ENCODE measurements at places on chromosomes 5 and 9.

DNA sequence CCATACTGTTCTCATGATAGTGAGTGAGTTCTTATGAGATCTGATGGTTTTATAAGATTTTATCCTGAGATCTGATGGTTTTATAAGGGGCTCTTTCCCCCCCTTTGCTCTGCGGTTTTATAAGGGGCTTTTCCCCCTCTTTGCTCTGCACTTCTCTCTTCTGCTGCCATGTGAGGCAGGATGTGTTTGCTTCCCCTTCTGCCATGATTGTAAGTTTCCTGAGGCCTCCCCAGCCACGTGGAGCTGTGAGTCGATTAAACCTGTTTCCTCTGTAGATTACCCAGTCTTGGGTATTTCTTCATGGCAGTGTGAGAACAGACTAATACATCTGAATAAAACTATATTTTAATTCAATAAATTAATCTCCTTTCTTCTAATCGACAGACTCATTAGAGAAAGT lies 64.9 kb upstream of the ZSWIM6 start:
- DNase-seq, result no peak

GRCh38 chr5:152237531-152237930 lies 167.5 kb downstream of the NMUR2 start:
- DNase-seq, result no peak

DNA sequence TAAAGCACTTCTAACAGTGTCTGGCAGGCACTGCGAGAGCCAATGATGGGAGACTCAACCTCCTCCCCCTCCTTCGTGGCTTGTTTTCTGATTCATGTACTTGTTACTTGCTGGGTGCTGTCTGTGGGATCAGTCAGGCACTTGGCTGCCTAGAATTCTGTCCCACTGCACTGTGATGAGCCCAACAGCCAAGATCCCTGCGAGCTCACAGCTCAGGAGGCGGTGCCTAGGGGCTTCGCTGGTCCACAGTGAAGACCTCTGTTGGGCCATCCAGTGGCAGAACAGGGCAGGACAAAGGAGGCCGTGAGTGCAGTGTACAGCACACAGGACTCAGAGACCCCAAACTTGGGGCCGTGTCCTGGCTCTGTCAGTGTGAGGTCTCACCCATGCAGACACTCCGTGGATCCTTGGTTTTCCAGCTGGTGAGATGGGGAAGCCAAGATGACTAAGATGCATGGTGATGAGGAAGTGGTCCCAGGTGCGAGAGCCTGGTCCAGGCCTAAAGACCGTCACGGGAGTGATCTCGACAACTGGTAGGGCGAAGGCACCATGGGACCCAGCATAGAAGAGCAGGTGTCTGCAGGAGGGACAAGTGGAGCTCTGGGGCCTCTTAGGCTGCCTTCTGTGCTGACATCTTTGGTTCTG lies 19.5 kb downstream of the MYMK start:
- DNase-seq, result no peak

GRCh38 chr5:132838516-132839282 lies 8.3 kb upstream of the SHROOM1 start:
- no peak for DNase-seq

DNA sequence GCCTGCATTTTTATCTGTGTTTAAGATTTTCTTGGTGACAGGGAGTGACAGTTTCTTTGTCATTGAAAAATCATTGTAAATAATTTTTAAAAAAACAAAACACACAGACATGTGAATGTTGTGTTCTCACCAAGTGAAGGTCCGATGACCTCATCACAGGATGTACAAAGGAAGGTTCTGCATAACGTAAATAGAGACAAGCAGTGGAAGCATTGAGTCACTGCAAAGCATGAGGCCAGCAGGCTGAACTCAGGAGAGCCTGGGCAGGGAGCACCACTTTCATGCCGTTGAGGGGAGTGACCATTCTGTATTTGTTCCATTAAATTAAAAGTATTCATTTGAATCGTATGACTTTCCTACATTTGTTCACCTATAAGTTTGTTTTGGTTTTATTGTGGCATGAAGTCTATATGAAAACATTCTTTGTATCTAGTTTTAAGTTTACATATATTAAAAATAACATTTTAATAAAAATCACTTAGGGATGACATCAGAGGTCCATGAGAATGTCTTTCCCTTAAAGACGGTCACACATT lies 70.4 kb upstream of the TLE1 start:
- DNase-seq, result no peak

DNA sequence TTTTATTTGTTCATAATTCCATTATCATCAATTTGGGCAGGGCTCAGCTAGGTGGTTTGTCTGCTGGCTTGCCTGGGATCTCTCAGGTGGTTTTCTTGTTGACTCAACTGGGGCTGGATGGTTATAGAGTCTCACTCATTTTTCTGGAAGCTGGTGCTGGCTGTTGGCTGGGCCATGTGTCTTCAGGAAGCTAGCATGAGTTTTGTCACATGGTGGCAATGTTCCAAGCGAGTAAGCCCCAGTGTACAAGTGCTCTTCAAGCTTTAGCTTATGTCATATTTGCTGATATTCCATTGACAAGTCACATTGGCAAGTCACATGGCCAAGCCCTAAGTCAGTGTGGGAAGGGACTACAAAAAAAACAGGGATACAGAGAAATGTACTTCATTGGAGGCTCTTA lies 2.3 kb upstream of the RASEF start:
- no peak for DNase-seq

DNA sequence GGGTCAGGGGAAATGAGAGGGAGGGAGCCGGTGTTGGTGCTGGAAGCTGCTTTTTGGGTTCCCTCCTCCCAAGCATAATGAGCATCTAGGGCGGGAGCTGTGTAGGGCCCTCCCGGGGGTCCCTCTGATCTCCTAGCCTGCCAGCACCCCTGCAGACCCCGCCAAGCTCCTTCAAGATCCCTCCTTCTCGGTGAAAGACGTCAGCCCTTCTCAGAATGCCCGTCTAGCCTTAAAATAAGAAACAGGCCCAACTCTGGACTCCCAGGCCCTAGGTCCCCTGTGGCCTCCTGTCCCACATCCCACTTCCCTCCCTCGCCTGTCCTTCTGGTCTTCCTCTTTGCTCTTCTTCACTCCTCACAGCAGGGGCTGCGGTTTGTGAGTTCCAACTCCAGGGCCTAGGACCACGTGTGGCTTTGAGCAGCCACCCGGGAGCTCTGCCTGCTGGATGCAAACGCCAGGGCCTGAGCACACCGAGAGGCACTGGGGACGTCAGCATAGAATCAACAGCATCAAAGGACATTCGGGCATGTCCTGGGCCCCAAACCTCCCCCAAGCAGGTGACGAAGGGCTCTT lies 8.8 kb upstream of the SCGB3A1 start:
- no peak for DNase-seq

DNA sequence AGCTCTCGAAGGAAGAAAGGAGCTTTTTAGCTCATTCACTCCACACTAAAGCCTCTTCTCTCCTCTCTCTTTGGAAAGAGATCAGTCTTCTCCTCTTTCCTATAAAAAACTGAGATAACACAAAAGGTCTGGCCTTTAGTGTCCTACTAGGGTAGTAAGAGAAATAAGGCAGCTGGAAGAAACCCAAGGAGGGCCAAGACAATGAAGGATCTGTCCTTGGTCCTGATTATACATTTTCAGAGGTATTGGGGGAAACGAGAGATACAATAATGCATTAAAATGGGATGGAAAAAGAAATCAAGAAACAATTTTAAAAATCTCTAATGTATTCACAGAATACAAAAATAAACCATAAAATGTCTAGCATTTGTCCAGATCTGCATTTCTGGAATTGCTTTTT lies 184.0 kb downstream of the SLF1 start:
- DNase-seq, result no peak

GRCh38 chr5:117357886-117358285 lies 783.3 kb upstream of the SEMA6A start:
- DNase-seq, result no peak

DNA sequence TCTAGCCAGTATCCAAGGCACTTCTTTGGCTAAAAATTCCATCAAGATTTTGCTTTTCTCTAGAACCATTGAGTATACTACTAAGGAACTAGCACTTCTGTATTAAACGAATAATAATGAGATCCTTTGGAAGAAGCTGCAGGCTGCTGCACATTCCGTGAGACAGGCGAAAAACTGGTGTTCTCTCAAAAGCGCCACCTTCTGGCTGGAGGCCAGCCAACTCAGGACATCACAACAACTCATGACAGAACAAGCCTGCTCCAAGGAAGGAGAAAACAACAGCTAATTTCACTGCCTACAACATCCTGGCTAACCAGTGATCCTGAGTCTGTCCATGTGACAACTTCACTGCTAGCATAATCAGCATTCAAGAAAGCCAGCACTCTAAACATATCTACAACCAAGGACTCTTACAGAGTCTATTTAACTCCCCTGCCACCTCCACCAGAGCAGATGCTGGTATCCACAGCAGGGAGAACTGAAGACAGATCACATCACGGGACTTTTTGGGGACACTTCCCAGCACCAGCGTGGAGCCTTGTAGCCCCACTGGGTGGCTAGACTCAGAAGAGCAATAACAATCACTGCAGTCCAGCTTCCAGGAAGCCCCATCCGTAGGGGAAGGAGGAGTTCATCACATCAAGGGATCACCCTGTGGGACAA lies 150.5 kb downstream of the YTHDC2 start:
- no peak for DNase-seq

DNA sequence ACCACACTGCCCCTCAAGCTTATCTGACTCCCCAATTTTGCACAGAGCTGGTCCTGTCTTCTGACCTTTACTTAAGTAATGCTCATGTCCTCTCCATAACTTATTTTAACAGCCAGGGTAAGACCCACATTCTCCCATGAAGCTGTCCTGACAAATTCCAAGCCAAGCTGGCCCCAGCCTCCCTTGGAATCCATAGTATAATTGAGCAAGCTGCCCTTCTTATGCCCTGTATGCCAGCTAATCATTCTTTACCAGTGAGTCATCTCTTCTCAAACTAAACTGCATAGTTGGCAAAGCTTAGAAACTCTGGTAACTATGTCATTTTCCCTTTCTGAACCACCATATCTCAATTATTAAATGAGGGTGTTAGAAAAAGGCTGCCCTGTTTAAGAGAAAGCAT lies 92.4 kb downstream of the NFIB start:
- DNase-seq, result no peak

- DNase-seq, result no peak
These were observed 128.9 kb upstream of the PTPN3 start for GRCh38 chr9:109627042-109627441.

DNA sequence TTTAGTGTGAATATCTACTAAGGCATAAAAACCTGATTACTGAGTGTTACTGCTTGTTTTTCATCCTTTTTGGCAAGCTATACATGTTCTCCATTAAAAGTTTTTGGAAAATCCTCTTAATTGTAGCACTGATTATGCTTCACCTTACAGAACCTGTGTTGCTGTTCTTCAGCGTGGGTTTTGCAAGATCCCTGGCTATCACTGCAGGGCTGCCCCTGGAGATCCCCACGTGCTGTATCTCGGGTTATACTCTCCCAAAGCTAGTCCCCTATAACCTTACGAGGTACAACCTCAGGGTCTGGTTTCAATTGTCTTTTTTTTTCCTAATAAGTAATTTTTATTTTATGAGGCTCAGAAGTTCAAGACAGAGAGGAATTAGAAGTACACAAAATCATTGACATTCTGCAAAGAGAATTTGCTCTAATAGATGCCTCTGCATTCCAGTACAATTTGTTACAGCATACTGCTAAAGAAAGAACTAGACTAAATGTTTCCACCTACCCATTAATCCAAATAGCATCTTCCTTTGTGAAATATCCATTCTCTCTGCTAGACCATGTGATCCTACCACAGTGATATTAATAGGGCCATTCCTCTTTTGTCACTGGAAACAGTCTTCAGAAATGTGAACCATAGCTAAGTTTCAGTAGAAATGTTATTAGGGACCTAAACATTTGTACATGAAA lies 25.8 kb upstream of the CAMK4 start:
- DNase-seq, result no peak

DNA sequence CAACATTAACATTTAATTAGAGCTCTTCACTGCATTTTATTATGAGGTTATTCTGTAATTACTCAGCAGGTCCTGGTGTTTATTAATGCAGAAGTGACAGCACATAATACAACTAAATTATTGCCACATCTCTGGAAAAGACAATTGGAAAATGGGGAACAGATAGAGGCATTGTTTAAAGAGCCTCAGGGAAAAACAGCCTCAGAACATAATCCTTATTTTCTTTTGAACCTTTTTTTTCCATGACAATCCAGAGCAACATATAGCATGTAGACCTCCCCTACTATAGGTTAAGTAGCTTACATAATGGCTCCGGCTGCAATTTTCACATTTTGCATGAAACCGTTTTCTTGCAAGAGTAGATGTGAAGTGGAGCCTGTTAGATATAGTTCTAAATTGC lies 87.2 kb downstream of the RMI1 start:
- no peak for DNase-seq

- no peak for DNase-seq
These were observed 117.1 kb upstream of the WWC1 start for GRCh38 chr5:168174376-168174775.

GRCh38 chr5:78003450-78003849 lies 227.3 kb upstream of the TBCA start:
- no peak for DNase-seq

- no peak for DNase-seq
These were observed 569 bp downstream of the CAMK4 start for GRCh38 chr5:111224561-111225345.

- no peak for DNase-seq
These were observed 16.7 kb downstream of the P4HA2 start for GRCh38 chr5:132210944-132211343.

DNA sequence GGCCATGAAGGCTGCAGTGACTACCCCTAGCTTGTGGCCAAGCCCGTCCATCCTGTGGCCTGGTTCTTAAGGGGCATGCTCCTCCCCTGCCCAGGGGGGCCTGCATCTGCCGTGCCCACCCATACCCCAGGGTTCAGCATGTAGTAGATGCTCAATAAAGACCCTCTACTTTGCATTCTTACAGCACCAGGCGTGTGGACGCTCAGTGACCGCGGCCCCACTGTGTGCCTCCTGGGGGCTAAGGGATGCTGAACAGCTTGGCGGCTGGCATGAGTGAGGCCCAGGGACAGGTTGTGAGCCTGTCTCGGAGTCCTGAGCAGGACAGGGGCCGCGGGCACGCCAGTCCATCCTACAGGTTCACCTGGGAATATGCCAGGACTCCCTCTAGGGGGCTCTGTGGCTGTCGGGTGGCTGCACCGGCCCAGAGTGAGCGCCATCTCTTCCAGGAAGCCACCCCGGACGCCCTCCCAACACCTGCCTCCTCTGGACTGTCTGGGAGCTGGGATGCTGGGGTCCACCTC lies 9.1 kb downstream of the NOTCH1 start:
- no peak for DNase-seq
